Hematopoietic multipotent progenitor cell (in vitro differentiated cells): ENCODE measurements at places on chromosomes 2 and 18. TPM values are rescaled to one million over a fixed set of nuclear protein-coding genes. Genes with fewer than 3 reads are reported as not detected.

The ZNF396 gene
- 0.81 TPM for total RNA-seq

The SP5 gene
- not detected for total RNA-seq

The PIK3C3 gene
- total RNA-seq = 14.8 TPM

The MATN3 gene
- not detected for total RNA-seq

The TUBB8B gene
- not detected for total RNA-seq

The GPR45 gene
- not detected for total RNA-seq

The TCF7L1 gene
- not detected for total RNA-seq

- no peak for DNase-seq
Observed at GRCh38 chr2:212535996-212536816, 2.4 kb downstream of the ERBB4 start.

- no peak for DNase-seq
Observed at GRCh38 chr2:9494081-9494480, 19.7 kb downstream of the IAH1 start.

- DNase-seq = no peak
Observed at GRCh38 chr18:22613788-22614187, 196.1 kb upstream of the CTAGE1 start.

- no peak for DNase-seq
Observed at GRCh38 chr18:78980279-78980771, 707 bp downstream of the SALL3 start.

DNA sequence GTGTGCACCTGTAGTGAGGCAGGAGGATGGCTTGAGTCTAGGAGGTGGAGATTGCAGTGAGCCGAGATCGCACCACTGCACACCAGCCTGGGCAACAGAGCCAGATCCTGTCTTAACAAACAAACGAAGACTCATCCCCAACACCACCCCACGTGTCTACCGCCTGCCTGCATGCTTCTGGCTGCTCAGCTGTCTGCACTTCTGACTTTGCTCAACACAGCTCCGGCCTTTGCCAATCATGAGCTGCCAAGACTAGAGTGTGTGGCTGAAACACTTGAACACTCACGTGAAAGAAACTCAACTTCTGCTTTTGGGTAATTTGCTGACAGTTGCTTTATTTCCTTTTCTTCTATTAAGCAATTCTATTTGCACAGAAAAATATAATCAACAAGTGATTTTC is 32.1 kb upstream of the SP3 start:
- DNase-seq = peak; percentile 95

DNA sequence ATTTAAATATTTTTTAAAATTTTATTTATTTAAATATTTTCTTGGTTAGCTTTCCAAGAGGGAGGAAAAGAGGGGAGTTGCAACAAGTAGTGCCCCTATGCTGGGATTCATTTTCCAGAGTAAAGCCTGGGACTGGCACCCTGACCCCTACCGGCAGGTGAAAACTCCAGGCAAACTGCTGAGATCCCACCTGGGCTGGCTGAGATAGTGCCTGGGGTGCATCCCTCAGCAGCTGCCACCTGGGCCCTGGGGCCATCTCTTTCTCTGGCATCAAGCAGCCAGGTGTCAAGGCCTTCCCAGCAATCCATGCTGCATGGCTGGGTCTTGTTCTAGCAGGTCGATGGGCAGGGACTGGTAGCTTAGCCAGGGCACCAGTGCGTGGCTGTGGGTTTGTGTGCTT is 6.6 kb downstream of the SIX2 start:
- DNase-seq = no peak

DNA sequence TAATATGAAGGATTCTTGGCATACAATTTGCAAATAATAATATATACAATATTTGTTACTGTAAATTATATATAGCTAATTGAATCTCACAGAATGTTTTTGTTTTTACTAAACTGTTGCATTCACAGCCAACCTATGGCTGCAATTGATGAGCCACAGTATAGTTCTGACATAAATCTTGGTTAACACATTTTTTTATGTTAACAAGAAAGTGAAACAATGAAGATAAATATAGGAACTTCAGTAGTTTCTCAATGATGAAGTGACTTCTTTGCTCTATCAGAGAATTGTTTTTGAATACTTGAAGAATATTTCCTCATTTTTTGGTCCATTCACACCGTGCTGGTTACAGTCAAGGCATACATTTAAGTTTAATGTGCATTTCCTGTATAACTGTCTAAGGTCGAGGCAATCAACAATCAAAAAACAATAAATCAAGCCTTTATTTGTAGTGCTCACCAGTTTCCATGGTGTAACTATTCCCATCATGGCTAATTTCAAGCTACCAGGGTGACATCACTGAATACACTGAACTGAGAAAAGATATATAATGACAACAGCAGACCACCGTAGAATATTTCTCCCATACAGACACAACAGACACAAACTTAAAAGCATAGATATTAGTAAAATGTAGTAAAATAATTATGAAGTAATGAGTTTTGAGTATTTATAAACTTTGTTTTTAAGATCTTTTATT is 12.9 kb upstream of the ETAA1 start:
- DNase-seq = no peak

- peak; percentile 45 for DNase-seq
Observed at GRCh38 chr2:69616755-69617154, 26.8 kb downstream of the AAK1 start.

DNA sequence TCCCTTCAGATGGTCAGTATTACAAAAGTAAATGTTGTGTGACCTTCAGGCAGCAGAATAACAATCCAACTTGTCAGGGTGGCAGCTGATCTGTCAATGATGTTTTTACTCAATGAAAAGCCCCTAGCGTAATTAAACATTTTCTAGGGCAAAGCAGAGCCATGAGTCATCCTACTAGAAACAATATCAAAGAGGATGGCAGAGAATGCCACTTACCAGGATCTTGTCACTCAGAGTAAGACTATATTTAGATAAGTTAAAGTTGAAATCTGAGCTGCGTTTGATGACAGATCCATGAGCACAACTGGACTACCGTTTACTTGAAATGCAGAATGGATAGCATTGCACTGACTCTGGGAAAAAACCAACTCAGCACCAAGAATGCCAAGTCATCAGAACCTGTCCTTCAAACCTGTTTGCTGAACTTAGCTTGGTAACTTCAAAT is 612.6 kb upstream of the ACVR2A start:
- DNase-seq = no peak

DNA sequence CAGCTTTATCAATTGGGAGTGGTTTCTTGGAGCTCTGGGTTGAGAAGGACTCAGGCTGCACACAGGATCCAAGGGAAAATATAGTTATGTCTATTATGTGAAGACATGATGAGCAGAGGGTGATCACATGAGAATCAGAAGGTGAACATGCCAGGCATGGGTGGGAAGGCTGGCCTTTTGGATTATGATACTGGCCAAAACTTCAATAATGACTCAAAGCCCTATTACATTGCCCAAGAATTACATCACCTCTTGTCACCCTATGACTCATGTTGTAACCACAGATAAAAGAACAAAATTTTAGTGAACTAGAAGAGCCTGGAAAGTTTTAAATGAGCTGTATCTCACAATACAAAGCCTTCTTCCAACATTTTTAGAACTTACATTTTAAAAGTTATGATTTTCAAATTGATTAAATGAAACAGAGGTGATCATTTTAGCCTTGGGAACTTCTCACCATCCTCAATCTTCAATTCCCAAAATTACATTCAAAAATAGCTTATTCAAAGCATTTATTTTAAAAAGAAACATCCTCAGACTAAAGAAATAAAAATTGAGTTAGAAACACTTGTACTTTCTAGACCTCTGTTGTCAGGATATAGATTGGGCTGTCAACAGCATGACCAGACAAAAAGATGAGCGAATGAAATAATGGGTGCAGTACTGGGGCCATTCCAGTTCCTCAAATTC is 428.3 kb downstream of the MBD2 start:
- no peak for DNase-seq

GRCh38 chr2:173948842-173949241 is 16.3 kb downstream of the SP3 start:
- DNase-seq = no peak

- no peak for DNase-seq
Observed at GRCh38 chr2:149430743-149431736, 100.7 kb downstream of the LYPD6 start.

- no peak for DNase-seq
Observed at GRCh38 chr18:63440881-63441280, 18.6 kb upstream of the VPS4B start.

DNA sequence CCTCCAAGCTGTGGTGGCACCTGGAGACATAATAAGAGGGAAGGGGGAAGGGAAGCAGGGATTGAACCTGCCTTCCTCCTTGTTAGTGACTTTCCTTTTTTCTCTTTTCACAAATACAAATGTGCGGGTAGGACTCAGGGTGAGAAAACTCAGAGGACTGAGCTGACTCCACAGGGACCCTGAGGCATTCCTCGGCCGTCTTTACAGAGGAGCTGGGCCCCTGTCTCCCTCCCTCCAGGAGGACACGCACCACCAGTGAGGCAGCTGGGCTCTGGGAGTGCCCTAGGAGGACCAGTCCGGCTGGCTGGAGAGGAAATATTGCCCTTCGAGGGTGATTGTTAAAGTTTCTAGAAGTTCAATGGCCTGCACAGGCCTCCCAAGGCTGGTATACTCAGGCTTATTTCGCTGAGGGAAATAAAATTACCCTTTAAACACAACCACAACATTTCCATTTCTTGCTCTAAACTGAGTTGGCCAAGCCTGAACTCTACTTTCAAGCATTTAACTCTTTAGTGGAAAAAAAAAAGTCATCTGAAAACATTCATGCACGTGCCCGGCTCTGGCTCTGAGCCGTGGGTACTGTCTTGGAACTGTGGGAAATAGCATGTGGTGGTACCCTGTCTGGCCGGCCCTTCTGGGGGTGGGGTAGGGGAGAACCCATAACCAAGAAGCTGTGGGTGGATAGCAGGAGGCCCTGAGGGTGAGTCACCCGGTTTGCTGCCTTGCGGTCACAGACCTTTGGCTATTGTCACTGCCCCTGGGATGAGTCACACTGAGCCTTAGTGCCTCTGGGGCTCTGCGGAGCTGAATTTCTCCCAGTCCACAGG is 116.0 kb downstream of the COPS8 start:
- no peak for DNase-seq

GRCh38 chr2:73203055-73203681 is 794 bp downstream of the NOTO start:
- DNase-seq = no peak

DNA sequence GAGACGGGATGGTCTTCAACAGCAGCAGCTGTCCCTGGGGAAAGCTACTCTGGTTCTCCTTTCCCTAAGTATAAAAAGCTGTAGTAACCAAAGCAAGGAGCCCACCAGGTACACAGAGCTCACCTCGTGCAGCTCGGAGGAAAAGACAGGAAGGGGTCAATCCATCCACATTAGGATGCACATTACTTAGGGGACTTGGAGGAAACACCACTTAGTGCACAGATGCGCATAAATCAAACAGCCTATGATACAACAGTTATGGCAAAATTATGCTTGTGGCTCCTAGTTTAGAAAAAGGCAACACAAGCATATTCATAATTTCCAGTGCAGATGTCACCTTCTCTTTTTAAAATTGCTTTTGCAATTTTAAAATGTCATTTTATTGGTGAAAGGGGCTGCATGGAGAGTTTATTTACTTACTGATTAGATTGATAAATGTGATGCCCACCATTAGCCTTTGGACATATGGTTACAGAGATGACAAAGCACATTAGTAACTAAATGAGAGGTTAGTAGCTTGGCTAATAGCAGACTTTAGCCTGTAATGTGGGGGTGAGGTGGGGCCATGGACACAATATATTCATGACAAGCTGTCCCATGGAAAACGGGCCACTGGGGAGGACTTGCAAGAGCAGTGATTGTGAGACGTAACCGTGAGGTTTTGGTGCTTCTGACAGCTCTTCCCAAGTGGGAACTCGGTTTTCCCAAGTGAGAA is 199.8 kb downstream of the MYT1L start:
- no peak for DNase-seq

- peak; percentile 82 for DNase-seq
Observed at GRCh38 chr2:88866756-88867155, 175.3 kb downstream of the RPIA start.

- DNase-seq = no peak
Observed at GRCh38 chr2:106127282-106127771, 66.8 kb downstream of the UXS1 start.

DNA sequence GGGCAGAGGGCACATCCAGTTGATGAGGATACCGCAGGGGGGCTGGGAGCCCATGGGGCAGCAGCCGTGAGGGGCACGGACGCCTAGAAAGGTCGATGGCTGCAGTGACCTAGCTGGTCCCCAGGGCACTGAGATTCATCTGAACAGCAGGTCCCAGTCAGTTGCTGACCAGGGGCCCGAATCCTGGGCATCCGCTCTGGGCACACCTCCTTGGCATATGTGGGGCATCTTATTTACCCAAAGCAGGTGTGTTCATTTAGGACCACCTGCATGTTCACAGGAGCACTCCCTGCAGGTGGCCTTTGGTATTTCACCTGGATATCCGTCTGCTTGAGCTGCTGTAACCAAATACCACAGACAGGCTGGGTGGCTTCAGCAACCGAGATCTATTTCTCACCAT is 72.0 kb upstream of the ODC1 start:
- no peak for DNase-seq

DNA sequence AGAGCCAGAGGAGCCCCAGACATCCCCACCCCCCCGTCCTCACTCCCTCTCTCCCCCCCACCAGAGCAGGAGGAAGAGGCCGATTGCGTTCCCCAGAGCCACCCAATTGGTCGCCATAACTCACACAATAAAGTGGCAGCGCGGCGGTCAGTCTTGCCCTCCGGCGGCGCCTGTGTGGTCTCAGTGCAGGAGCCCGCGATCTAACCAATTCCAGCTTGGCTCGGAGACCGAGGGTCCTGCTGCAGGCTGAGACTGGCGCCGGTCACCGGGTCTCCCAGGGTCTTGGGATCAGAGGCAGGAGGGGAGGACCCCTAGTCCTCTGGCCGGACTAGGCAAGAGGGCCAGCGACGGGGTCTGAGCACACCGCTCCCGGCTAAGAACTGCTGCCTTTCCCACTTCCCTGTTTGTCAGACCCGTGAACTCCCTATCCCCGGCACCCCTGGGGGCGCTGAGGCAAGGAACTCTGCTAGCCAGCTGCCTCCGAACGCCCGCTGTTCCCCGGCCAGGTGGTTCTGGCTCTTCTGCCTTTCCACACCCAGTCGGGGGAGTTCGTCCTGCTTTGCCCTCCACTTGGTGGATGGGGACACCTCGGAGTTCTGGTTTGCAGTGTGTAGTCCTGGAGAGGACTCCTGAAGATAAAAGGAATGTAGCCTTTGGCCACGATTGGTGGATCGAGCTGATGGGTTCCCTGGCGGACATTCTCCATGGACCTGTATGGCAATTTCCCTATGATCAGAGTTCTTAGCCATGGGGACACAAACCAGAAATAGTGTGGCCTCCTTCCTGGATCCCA is 1.0 kb upstream of the HOXD12 start:
- DNase-seq = no peak

- DNase-seq = no peak
Observed at GRCh38 chr18:34352385-34353163, 127.9 kb upstream of the NOL4 start.

- peak; percentile 25 for DNase-seq
Observed at GRCh38 chr2:157596992-157597681, 31.5 kb downstream of the ACVR1C start.

- no peak for DNase-seq
Observed at GRCh38 chr2:235749771-235750160, 255.9 kb downstream of the AGAP1 start.

- no peak for DNase-seq
Observed at GRCh38 chr18:71798986-71799673, 745.0 kb downstream of the CBLN2 start.
